ENCODE measurements at places on chromosomes 11 and 22.

GRCh38 chr11:576811-577610, 741 bp downstream of the PHRF1 start:
- no peak for DNase-seq

- no peak for DNase-seq
These were observed 212.7 kb upstream of the CADM1 start for GRCh38 chr11:115716601-115717529.

DNA sequence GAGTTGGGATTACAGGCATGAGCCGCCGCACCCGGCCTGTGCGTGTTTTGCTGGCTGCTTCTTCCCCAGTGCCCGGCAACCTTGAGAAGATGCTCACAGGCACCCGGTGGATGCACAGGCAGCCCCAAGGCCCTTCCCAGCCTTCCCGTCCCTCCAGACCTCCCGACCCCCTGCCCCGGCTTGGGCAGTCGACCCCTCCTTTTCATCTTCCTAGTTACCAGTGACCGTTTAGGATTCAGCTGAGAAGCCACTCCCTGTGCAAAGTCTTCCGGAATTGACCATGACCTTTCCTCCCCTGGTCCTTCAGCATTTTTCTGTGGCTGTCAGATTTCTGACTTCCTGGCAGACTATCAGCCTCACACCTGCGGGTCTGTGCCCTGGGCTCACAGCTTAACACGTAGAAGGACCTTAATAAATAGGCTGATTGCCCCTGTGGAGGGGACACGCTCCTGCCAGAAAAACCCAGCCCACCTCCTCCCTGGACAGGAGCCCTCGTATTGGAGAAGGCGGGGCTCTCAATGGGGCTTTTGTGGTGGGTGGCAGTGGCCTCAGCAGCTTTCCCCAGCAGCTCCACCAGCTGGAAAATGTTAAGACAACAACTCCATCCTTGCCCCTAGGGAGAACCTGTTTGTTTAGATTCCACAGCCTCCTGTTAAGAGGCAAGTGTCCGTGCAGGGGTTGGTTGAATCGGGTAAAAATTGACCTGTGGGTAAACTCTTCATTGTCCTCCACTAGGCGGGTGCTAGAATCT, 10.4 kb upstream of the ANO1 start:
- DNase-seq = no peak

GRCh38 chr11:102946237-102946636, 9.3 kb downstream of the MMP13 start:
- DNase-seq = no peak

DNA sequence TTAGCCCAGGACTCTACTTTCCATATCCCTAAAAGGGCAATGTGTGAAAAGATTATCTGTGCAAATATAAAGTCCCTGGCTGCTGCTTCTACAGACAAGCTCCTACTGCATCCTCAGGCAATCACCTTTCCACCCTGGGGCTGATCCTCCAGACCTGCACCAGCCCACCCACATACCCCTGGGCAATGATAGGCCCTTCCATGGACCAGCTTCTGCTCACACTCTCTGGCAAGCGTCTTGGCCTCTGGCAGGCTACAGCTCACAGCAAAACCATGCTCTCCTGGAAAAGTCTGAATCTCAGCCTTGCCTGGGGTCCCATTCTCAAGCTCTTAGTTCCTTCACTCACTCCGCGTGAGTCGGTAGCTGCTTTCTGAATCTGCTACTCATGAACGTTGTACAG, 69.5 kb downstream of the IGLL5 start:
- no peak for DNase-seq

DNA sequence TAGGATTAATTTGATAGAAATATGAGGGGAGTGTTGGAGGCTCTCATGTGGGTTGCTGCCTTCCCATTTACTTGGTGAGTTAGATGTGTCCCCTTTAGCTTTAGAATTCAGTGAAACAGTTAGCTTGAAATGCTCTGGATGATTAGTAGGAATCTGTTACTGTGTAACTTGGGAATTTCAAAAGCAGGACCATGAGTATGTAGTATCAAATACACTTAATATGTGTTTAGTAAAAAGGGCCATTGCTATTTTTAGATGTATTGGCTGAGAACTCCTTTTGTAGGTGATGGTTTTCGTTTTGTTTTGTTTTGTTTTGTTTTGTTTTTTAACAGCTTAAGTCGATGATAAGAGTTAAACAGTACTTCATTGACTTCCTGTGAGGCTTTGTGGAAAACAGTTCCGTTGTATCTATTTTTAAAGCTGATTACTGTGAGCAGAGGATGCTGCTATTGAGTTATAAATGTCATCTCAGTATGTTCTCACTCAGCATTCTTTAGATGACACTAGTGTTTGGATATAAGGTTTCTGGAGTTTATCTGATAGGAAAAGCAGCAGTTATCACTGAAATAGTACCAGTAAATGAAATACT, 53.5 kb downstream of the MCAM start:
- DNase-seq = no peak
